ENCODE measurements at places on chromosomes 7 and 10.
A peak's percentile ranks its signal among the peaks of the same experiment; 100 is the strongest.

- no peak for DNase-seq
These were observed 127.4 kb downstream of the TRRAP start for GRCh38 chr7:99005776-99006175.

DNA sequence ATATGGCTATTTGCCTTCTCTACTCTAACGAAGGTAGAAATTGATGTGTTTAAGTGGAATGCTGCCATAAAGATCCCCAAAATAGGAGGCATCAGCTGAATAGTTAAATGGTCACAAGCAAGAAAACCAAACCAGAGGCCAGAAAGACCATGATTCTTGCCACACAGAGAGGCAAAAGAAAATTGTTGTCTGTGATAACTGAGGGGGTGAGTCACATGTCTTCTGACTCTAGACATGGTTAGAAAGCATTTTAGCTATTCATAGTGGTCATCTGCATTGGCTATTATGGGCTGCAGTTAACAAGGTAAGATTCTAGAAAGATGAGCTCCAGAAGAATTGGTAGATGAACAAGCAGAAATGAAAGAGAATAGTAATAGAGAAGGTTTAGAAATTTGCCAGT lies 361.4 kb upstream of the NPSR1 start:
- peak; percentile 5 for DNase-seq

DNA sequence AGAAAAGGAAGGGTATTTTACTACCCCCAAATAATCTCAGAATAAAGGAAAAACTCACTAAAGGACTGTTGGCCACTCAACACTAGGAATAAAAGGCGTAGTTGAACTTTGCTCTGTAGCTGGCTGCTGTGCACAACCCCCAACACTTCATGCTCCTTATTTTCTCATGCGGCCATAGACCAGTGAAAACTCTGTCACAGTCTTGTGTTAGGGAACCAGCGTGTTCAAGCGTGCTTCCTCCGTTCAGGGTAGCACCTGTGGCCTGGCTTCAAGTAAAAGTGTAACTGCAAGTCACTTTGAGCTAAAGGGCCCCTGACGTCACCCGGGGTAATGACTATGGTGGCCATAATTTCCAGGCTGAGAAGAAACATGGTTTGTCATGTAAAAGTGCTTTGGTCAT lies 27.0 kb downstream of the BLNK start:
- no peak for DNase-seq

DNA sequence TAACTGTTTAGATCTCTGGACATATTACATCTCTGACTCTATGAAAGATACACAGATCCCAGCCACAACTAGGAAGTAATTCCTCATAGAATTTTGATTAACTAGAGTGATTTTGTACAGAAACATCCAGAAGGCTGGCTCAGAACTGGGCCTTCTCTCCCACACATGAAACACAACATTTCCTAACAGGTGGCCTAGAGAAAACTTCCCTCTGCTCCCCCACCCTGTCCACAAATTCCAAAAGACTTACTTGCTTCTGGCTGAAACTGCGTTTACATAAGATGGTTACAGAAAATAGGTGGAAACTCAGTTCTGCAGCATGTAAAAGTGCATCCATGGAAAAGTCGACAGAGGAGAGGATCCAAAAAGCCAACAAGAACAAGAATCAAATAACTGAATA lies 132.9 kb downstream of the FZD1 start:
- DNase-seq: peak; percentile 40

DNA sequence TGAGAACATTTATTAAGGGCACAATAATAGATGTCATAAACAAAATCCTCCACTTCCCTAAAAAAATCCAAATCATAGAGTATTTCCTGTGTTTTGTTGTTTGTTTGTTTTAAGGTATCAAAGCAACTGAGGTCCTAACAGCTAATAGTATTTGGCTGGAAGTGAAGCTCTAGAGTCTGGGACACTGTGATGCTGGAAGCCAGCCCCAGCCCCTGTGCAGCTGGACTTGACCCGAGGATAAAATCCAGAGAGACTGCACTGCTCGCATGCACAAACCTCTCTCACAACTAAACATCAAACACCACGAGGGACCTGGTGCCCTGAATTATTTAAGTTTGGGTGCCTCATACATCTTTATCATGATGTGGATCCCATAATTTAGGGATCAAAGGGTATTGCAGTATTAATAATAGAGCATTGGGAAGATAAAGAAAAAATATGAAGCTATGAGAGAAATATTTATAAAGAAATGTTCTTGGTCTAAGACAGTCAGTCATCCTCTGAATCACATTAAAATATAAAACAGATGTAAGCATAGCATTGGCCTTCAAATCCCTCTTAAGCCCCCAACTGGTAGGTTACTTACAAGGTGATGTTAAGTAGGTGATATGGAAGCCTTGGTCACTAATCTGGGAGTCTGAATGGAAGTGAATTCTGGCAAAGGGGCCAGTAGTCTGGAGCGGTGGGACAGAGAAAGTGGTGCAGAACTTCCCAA lies 44.4 kb downstream of the CUBN start:
- DNase-seq: no peak

- DNase-seq: no peak
These were observed 18.3 kb downstream of the HNRNPA2B1 start for GRCh38 chr7:26182283-26182682.

DNA sequence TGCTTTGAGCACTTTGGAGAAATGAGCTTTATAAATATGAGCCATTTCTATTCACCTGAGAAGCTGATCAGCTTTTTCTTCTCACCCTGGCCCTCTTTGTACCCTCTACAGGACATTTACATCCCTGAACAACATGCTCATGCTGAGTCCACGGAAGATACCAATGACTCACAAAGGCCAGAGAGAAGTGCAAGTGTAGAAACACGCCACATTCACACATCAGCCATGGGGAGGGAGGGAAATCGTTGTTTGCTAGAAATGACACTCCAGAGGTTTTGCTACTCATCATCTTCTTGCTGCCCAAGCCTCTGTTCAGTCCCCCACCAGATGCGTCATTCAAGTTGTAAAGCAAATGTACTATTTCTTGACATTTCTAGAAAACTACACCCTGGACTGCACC lies 2.8 kb upstream of the UCN3 start:
- DNase-seq: no peak

- DNase-seq: no peak
These were observed 173.4 kb downstream of the IMMP2L start for GRCh38 chr7:111388912-111389311.

GRCh38 chr10:1540144-1540543 lies 197.2 kb downstream of the ADARB2 start:
- no peak for DNase-seq

- DNase-seq: no peak
These were observed 63.1 kb upstream of the ANKRD1 start for GRCh38 chr10:90983914-90984549.

GRCh38 chr10:94230134-94230785 lies 132.5 kb downstream of the NOC3L start:
- DNase-seq: no peak

GRCh38 chr7:88003581-88003980 lies 69.5 kb downstream of the ADAM22 start:
- DNase-seq: no peak
